ENCODE measurements at places on chromosomes 1 and 21.

- no peak for DNase-seq
These were observed 127.8 kb upstream of the NGF start for GRCh38 chr1:115465802-115466363.

DNA sequence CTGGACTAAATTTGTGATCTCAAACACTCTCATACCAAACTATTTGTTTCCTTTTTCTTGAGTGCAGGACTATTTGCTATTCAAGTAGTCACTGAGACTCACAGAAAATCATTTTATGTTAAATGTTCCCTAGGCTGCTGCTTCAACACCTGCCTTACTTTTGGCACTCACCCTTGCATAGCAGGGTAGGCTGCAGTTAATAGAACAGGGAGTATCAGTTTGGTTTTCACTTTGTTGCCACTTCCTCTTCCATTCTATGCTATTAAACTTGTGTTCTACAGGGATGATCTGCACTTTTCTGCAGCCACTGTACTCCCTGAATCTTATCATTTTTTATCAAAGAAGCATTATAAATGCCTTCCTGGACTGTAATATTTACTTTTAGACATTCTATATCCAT is 148.7 kb upstream of the PRMT6 start:
- DNase-seq, result no peak

GRCh38 chr1:77238462-77238861 is 19.2 kb upstream of the PIGK start:
- DNase-seq, result peak; percentile 25

GRCh38 chr1:184532199-184532598 is 145.4 kb downstream of the C1orf21 start:
- DNase-seq, result no peak

- no peak for DNase-seq
These were observed 32.2 kb downstream of the MIS18A start for GRCh38 chr21:32246571-32247140.

GRCh38 chr1:184759112-184759511 is 4.5 kb upstream of the EDEM3 start:
- no peak for DNase-seq

DNA sequence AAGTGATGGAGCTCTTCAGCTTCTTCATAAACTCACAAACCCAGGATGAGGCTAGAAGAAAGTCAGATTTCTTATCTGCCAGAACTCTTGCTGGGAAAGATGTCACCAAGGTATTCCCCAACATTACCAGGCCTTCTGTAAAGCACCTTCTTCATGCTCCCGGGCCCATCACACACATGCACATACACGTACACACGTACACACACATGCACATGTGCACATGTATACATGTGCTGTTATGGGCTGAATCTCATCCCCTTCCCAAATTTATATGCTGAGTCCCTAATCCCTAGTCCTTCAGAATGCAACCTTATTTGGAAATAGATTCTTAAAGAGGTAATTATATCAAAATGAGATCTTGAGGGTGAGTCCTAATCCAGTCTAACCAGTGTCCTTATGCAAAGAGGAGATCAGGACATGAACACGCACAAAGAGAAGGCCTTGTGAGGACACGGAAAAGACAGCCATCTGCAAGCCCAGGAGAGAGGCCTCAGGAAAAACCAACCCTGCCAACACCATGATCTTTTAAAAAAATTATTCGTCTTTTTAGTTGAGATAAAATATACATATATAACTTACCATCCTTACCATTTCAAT is 76.4 kb upstream of the LYST start:
- DNase-seq, result no peak

DNA sequence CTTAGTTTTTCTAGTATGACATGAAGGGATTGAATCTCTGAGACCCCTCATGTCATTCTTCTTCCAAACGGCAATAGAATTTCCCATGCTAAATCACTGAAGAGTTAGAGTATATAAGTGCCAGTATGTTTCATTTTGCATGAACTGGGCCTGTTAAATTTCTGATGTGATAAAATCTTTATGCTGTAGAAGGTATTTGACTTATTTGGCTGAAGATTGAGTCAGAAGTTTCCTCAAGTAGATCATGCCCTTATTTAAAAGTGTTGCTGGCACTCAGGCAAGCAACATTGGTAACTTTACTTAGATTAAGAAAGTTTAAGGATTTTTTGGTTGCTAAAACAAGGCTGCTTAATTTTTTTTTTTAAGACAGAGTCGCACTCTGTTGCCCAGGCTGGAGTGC is 13.3 kb downstream of the ATF6 start:
- no peak for DNase-seq

DNA sequence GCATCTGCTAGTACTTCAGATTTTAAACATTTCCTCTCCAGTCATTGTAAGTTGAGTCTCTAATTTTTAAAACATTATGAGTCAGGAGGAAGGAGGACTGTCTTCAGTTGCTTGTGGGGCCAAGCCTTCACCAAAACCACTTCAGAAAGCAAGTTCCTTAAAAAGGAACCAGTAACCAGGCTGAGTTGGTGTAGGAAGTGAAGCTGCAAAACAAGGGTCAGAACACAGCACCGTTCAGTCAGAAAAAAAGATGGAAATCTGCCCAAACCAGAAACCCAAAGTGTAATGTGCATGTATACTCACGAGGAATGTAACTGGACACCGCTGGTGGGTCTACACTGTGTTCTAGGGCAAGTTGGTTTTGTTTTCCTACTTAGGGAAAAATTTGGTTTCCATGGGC is 402.1 kb downstream of the SETD4 start:
- peak; percentile 62 for DNase-seq

- peak; percentile 92 for DNase-seq
These were observed 195.2 kb downstream of the TOMM20 start for GRCh38 chr1:234933475-234933874.

DNA sequence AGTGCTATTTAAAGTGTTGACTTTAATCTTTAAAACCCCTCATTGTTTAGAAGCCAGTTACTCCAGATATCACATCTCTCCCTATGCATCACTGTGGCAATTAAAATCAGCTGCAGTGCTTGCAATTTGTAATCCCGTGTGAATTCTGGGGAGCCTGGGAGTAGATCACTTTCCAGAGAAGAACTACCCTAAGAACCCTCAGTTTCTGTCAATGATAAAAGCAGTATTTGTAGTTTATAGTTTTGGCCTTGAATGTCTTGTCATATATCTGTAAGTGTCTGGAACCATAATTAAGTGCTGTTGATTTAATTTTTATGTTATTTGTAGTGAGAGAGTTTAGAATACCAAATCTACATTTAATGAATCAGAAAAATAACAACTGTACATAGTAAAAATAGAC is 5.5 kb upstream of the SPAG17 start:
- no peak for DNase-seq
